Daoy (cell line): ENCODE measurements at places on chromosomes 1 and 21. TPM values are rescaled to one million over a fixed set of nuclear protein-coding genes. Genes with fewer than 3 reads are reported as not detected.

DNA sequence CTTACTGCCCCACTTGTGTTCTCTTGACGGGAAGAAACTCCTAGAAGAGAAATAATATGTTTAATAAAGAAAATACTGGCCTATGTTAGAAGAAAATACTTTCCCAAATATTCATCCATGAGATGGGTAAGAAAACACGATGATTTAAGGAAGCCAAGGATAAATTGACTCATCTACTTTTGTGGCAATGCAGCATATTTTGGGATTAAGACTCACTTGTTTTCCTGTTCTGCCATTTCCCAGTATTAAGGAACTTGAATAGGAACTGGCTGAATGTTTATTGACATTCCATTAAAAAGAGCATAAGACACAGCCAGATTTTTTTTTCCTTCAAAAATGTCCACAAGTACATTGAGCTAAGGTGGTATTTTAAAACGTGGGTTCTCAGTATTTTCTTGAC is 10.9 kb upstream of the ADAMTS5 start:
- no peak for DNase-seq

The MOB3C gene
- 4.0 and 5.1 TPM in 2 replicates for total RNA-seq

- no peak for DNase-seq
Observed at GRCh38 chr1:159835862-159836525, 9.3 kb downstream of the SLAMF8 start.

DNA sequence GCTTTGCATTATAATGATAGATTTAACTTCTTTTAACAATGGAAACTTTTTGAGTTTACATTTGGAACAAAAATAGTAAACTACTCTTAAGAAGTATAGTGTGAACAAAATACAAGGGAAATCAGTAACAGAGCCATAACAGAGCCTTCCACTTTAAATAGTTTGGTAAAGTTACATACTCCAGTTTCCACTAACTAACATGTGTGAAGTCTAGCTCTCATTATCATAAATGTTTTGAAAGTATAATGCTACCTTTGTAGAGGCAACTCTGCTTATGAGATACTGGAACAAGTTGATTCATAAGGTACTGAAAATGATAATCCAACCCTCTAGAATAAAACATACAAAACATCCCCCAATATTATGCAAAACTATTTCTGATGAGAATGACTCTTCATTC is 1155.1 kb upstream of the ADGRL2 start:
- no peak for DNase-seq

The SPRR2F gene
- total RNA-seq: not detected in 2 replicates

DNA sequence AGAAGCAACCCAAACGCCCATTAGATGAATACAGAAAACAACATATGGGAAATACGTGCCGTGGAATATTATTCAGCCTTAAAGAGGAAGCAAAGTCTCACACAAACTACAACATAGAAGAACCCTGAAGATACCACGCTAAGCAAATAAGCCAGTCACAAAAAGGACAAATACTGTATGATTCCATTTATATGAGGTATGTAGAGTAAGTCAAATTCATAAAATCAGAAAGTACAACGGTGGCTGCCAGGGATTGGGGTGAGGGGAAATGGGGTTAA is 54.2 kb downstream of the SIPA1L2 start:
- no peak for DNase-seq

GRCh38 chr1:89203166-89203565 is 4.4 kb upstream of the GBP4 start:
- peak; percentile 35 for DNase-seq

DNA sequence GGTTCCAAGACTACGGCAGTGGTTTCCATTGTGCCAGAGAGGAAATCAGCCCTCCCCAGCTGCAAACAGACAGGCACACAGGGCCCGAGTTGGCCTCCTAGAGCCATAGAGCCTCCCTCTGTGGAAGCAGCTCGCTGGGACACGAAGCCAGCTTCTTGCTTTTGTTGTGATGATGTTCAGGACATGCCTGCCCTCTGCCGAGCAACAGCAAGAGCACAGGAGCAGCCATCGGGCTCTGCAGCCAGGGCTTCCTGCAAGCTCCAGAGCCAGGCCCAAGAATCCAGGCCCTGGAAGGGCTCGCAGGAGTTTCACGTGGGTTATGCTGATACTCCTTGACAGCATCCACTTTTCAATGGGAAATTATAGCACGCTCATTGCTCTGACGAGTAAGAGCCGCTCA is 18.5 kb downstream of the NPHP4 start:
- DNase-seq: no peak

The PTPN7 gene
- total RNA-seq: 1.3 and 1.5 TPM in 2 replicates

- DNase-seq: no peak
Observed at GRCh38 chr1:208184966-208185654, 59.1 kb downstream of the PLXNA2 start.

DNA sequence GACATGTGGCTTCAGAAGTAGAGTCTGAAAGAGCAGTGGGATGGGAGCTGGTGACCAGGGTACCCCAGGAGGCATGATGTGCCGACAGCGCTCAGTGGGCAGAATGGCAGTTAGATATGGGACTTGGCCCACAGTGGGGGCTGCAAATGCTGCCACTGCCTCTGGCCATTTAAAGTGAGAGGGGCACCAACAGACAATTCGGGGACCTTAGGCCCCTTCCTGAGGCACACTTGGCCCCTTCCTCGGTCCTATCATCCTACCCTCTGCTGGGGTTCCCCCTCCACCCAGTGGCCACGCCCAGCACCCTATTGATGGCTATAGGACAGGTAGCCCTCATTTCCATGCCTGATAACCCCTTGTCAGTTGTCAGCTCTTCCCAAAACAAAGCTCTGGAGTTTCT is 36.6 kb upstream of the EPHA8 start:
- DNase-seq: no peak

DNA sequence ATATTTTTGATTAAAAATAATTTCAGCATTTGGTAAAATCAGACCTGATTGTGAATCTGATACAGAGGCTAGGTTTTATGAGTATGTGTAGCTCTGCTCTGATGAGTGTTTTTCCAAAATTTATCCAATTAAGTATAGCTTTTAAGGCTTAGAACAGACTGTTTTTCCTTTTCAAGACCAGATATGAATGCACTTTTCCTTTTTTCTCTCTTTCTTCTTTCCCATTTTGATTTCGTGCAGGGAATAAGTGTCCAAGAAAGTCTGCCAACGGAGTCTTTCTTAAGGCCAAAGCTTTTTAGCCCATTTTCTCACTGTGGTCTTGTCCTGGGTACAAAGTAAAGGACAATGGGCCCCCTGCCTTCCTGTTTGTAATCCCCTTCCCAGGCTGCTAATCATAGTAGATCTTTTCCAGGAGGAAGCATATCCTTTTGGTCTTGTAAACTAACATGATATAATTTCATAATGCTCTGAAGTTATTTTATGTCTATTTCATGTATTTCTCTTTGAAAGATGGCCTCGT is 2.9 kb downstream of the KIF1B start:
- DNase-seq: no peak

The KLHDC7A gene
- total RNA-seq: not detected in 2 replicates
